Muscle of arm (tissue), 14 donors: ENCODE measurements at places on chromosomes 12 and 14. TPM values are rescaled to one million over a fixed set of nuclear protein-coding genes. Genes with fewer than 3 reads are reported as not detected.

DNA sequence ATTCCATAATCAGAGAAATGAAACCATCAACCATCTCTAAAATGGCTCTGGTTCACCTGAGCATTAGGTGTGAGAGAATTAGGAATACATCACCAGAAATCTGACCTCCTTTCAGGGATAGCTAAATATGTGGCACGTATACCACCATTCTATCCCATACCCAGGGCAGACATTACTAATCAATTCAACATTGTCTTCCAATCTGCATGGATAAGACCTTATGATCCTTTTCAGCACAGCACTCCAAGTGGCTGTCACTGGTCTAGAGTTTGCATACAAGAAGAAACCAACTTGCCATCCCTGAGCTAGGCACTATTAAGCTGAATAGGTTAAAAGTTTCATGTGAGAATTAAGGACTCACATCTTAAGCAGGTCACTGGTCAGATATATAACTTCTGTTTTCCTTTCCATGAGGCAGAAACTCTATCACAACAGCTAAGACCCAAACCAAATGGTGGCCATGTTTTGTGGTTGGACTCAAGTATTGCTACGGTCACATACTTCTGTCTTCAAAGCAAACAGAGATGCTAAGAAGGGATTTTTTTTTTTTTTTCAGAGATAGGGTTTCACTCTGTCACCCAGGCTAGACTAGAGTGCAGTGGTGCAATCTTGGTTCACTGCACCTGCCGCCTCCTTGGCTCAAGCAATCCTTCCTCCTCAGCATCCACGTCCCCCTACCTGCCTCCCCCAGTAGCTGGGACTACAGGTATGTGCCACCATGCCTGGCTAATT is 249.0 kb downstream of the DPF3 start:
- no peak for DNase-seq

GRCh38 chr14:79137045-79137430 is 966.9 kb downstream of the NRXN3 start:
- no peak for DNase-seq

DNA sequence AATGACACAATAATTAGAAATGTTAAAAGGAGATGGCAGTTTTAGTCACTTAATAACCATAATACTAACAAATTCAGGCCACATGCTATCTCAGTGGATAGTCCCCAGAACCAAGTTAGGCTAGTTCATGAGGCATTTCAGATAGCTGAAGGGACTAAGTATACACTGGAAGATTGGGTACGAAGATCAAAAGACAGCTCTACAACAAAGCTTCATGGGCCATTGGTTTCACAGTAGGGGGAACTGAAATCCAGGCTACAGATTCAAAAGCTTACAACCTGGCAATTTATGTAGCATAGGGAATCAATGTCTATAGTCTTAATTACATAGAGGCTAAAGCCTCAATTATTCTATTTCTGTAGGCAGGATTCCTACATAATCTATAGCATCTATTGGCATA is 343.0 kb downstream of the RGS6 start:
- DNase-seq: no peak

GRCh38 chr14:75018694-75019093 is 16.0 kb downstream of the EIF2B2 start:
- DNase-seq: no peak

- no peak for DNase-seq
These were observed 6.2 kb downstream of the FOXJ2 start for GRCh38 chr12:8038659-8039114.

DNA sequence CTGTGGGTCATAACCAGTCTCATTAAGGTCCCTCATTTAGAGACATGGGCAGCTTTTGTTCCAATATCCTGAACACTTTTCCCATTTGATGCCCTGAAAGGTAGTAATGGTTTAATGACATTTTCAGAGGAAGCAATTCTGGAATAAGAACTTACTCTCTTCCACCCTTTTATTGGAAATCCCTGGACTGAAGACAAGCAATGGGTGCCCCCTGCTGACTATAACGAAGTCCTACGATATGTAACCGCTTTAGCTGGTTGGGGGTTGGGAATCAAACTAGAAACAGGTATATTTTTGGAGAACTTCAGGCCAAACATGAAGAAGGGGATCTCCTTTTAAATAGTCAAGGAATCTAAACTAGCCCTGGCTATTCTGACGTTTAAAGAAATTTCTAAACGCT is 20.5 kb downstream of the SARNP start:
- DNase-seq: peak; percentile 25

GRCh38 chr14:24240110-24240918 is 2.1 kb downstream of the TINF2 start:
- no peak for DNase-seq

GRCh38 chr14:48140804-48141203 is 465.4 kb upstream of the MDGA2 start:
- no peak for DNase-seq

- peak; percentile 75 for DNase-seq
These were observed 15.8 kb upstream of the ANKRD9 start for GRCh38 chr14:102525219-102525928.

GRCh38 chr14:99066378-99066777 is 205.6 kb downstream of the BCL11B start:
- no peak for DNase-seq

- DNase-seq: peak; percentile 18
These were observed 226.3 kb upstream of the NOS1 start for GRCh38 chr12:117587631-117588287.

Gene KCNJ8
- 36.3 TPM for polyA plus RNA-seq

Gene CELA1
- not detected for polyA plus RNA-seq

Gene C2CD5
- polyA plus RNA-seq: 36.3 TPM

Gene RPS6KL1
- polyA plus RNA-seq: 10.4 TPM
